Right renal pelvis (tissue), 4 donors: ENCODE measurements at places on chromosomes 4 and X.

- no peak for DNase-seq
Measured at GRCh38 chr4:732911-733630, 27.4 kb downstream of the PCGF3 start.

- DNase-seq = no peak
Measured at GRCh38 chr4:64272432-64272831, 136.8 kb downstream of the TECRL start.

DNA sequence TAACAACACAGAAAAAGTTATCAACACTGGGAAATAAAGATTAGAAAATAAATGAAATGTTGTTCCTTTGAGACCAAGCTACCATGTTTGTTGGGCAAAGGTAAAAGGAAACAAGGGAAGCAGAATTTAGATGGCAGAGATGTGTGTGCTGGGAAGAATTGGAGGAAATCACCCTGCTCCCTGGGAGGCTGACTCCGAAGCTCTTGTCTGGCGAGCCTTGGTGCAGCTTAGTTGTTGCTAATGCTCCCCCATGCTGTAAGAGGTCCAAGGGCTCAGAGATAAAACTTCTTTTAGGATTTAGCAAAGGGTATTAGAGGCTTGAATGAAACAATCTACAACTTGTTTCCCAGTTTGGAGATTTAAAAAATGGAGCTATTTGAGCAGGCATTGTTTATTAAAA, 123.8 kb upstream of the DDIT4L start:
- no peak for DNase-seq

DNA sequence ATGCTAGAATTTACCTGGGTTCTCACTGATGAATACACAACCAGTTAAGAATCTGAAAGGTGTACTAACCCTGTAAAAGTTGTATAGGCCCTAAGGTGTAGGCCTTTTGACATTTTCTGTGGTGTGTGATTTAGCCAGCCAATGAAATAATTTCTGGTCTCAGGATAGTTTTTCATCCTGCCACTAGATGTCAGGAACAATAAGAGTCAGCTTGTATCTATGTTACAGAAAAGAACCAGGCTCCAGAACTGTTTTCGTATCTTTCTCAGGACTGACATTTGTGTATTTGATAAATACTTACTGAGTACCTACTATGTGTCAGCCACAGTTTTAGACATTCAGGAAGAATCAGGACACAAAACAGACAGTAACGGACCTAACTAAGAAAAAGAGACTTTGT, 673.6 kb upstream of the TENM3 start:
- DNase-seq = peak; percentile 14

DNA sequence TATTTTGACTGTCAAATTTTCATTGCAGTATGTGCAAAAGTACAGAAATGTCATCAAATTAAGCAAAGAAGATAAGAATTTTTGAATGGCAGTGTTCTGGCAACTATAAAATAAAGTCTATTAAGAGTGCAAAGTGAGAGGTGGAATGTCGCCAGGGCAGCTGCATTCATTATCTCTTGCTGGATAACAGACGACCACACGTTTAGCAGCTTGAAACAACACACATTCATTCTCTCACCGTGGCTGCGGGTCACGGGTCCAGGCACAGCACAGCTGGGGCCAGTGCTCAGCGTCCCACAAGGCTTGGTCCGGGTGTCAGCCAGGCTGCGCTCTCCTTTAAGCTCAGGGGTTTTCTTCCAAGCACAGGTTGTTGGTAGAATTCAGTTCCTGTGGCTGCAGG, 113.9 kb downstream of the GPR143 start:
- DNase-seq = no peak

- DNase-seq = peak; percentile 52
Measured at GRCh38 chr4:94995684-94996394, 238.1 kb downstream of the BMPR1B start.

- DNase-seq = no peak
Measured at GRCh38 chrX:50853399-50853798, 39.4 kb upstream of the SHROOM4 start.

DNA sequence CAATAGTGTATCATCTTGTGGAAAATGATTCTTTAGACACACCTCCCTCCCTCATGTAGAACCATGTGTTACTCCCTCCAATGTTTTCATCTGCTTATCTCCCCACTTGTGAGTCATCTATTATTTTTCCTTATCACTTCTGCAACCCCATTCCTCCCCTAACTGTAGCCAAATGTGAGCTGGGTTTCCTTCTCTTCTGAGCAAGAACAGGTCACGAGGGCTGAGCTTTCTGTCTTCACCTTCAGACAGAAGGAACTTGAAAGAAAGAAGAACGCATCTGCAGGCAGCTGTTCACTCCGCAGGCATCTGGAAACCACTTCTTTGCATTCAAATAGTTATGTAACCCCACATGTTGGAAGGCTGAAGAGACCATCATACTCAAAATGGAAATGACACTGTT, 1.8 kb downstream of the PPP1R2C start:
- DNase-seq = no peak

- no peak for DNase-seq
Measured at GRCh38 chrX:86133761-86134160, 14.5 kb upstream of the DACH2 start.

DNA sequence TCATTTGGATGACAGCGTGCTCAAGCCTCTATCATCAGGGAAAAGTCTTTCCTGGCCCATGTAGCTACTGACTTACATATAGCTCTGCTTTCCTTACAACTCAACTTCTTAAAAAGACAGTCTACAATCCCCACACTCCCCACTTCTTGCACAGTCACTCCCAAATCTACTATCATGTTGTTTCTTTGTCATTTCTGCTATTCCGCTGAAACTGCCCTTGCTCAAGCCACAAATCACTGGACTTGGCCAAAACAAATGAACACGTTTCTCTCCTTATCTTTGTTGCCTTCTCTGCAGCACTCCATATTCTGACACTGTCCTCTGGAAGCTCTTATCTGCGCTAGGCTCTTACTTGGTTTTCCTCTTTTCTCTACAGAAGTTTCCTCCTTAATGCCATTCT, 28.2 kb downstream of the GPRIN3 start:
- DNase-seq = no peak

GRCh38 chr4:26372525-26373172, 51.8 kb downstream of the RBPJ start:
- peak; percentile 53 for DNase-seq

GRCh38 chrX:67654301-67654700, 110.5 kb downstream of the AR start:
- DNase-seq = no peak

- no peak for DNase-seq
Measured at GRCh38 chr4:183723561-183724228, 64.6 kb downstream of the TRAPPC11 start.

GRCh38 chrX:131366407-131366806, 77.3 kb upstream of the IGSF1 start:
- no peak for DNase-seq

DNA sequence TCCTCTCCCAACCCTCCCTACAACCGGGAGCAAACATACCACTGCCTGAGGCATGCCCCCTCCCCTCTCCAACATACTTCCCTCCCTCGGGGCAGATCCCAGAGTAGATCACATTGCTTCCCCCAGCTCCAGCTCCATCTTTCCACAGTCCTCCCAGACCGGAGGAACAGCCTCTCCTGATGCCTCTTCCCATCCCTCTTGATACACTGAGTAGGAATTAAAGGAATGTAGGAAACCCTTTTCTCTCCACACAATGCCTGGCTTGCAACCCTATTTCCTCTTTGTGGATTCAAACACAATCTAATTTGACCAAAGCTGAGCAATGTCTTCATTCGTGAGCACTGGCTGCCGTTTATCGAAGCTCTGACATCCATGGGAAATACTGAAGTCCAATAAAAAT, 339.8 kb downstream of the BCOR start:
- no peak for DNase-seq

DNA sequence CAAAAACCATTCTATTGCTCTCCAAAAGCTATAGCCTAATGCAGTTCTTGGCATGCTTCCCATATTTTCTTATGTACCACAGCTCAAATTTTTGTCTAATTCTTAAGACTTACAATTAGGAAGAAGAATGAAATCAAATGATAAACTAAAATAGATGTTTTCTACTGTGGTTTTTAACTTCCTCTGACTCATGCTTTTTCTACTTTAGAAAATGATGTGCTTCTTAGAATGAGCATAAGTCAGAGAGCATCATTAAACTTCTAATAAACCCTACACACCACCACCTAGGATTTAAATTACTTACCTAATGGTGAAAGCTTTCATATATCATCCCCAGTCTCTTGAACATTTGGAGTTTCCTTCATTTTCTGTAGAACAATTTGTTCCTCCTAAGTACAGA, 217.0 kb upstream of the NDST3 start:
- no peak for DNase-seq

DNA sequence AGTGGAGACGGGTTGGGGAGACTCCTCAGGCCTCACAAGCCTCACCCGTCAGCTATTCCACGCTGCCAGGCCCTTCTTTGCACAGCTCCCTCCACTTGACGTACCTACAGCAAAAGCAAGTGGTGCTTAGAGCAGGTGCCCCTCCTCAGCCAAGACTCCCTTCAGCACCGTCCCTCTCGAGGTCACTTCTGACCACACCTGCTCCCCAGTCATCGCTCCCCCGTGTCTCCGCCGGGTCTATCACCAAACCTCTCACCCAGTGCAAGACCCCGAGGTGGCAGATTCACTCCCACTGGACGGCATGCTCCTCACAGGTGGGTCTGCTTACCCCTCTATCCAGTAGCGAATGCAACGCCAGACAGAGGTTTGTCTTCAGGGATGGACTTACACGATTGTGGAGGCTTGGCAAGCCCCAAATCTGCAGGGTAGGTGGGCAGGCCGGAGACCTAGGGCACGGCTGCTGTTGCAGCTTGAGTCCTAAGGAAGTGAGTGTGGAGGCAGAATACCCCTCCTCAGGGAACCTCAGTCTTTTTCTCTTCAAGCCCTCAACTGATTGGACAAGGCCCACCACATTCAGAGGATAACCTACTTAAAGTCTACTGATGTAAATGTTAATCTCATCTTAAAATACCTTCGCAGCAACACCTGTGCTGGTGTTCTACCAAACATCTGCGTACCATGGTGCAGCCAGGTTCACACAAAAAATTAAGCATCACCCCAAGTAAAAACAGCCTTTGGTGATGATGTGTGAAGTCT, 14.5 kb upstream of the HELT start:
- no peak for DNase-seq

GRCh38 chr4:25032126-25032525, 1.4 kb upstream of the LGI2 start:
- no peak for DNase-seq

DNA sequence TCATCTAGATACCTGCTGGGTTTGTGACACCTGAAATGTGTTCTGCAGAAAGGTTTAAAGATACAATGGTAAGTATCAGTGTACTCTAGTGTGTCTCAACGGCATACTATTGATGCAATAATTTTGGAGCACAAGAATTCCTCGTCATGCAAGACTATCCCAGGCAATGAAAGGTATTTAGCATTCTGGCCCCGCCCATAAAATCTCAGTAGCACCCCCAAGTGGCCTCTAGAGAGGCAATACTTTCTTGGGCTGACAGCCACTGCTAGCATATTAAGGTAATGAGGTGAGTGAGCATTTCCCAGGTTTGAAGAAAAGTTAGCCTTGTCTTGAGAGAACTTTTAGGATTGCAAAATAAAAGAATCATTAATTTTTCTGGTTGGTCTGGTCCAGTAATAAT, 24.0 kb downstream of the TAB3 start:
- no peak for DNase-seq

DNA sequence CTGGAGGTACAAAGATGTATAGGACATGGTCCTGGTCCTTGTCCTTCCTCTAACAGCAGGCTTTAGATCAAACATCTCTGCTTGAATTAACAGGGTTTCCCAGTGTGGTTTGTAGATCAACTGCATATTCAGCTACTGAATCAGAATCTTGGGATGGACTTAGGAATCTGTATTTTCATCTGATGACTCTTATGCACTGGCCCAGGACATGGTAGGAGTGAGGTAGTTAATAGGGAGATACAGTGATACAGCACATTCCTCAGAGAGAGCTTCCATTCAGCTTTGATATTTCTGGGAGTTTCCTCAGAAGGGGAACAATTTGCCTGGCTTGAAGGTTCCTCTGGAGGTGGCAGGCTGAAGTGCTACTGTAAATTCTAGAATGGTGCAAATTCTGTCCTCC, 203.1 kb downstream of the LARP7 start:
- no peak for DNase-seq

- no peak for DNase-seq
Measured at GRCh38 chr4:37995981-37996775, 36.0 kb downstream of the PTTG2 start.

DNA sequence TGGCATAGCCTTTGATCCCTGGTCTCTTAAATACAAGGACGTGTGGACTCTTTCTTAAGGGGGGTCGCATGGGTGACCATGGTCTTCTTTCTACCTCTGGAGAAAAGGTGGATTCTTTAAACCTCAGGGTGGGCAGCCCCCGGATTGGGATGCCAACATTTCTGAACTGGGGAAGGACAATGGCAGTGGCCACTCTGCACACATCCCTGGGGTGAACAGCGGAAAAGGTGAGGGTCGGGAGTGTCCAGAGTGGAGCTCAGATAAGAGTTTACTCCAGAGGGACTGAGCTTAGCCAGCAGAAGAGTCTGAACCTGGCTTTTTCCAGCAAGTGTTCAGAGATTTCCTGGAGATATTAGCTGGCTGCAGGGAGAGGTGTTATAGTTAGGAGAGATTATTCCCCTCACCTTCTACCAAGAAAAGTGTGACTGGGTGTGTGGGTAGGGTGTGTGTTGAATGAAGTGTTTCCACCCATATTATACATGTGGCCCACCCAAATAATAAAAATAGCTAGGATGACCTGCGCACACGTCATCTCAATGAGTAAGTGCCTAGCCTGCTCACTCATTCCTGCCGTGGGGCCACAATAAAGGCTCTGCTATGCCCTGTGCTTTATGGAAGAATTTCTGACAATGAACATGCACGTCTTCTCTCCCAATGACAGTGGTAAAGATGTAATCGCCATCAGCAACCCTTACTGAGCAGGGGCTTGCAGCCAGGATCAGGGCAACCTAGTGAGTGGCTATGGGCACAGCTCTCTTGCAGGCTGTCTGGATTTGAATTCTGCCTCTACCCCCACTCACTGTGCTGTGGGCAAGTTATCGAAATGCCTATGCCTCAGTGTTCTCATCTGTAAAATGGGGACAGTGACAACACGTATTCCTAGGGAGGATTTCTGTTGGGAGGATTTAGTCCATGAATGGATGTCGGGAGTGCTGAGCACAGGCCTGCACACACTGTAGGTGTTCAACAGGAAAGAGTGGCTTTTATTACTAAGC, 76.6 kb downstream of the SLC2A9 start:
- no peak for DNase-seq

GRCh38 chr4:108008721-108009120, 19.0 kb downstream of the HADH start:
- no peak for DNase-seq
